Activated T-helper 1 cell treated with anti-CD3 and anti-CD28 coated beads, Interleukin-2, amount 50 U/mL, for 16 hours (primary cell): ENCODE measurements at places on chromosomes 5 and 9.
A peak's percentile ranks its signal among the peaks of the same experiment; 100 is the strongest.

- no peak for DNase-seq
Observed at GRCh38 chr5:135317286-135317685, 81.7 kb downstream of the MACROH2A1 start.

DNA sequence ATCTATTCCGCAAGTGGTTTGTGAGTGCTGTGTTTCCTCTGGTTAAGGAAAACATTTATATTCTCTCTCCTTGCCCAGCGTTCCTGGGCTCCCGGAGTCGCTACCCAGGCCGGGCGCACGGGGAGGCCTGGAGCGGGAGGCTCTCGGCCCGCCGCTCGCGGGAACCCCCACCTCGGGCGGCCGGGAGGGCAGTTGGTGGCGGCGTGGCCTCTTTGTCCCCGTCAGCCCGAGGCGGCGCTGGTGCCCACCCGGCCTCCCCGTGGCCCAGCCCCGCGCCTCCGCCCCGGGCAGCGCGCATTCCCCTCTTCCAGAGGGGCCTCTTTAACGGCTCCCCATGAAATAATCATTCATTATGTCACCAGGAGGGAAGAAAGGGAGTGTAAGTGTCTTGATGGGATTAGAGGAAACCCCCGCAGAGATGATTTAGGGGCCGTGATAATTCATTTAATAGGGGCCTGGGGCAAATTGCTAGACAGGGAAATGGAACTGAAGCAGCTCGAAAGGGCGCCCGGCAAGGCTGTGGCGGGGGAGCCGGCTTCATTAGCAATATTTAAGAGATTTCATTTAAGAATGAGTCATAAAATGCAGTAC, 181.9 kb upstream of the TBCA start:
- no peak for DNase-seq

DNA sequence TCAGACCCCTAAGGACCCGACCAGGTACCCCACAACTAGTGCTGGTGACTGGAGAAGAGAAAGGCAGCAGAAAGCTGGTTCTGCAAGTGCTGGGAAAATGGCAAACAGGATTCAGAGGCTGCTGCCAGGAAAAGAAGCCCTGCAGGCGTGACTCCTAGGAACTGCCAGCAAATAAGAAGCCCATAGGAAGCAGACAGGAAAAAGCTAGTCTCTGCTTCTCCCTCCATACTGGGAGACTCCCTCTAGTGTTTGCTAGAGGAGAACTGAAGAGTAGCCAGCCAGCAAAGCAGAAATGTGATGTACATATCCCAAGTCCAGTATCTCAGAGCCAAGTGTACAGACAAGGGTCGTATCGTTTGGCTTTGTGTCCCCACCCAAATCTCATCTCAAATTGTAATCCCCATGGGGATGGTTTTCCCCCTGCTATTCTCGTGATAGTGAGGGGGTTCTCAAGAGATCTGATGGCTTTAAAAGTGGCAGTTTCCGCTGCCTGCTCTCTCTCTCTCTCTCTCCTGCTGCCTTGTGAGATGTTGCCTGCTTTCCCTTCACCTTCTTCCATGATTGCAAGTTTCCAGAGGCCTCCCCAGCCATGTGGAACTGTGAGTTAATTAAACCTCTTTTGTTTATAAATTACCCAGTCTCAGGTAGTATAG, 38.1 kb upstream of the TUSC1 start:
- no peak for DNase-seq

- no peak for DNase-seq
Observed at GRCh38 chr5:112757468-112758208, 20.0 kb downstream of the APC start.

DNA sequence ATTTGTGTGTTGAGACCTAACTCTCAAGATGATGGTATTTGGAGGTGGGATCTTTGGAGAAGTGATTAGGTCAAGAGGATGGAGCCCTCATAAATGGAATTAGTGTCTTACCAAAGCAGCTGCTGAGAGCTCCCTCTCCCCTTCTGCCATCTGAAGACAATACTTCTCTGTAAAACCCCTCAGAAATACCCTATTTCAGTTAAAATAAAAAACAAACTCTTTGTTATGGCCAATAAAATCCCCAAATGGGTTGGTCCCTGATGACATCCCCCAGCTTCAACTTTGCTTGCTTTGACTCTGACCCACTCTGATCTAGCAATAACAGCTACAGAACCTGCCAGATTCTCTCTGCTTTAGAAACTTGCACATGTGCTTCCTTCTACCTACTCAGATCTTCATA, 100.9 kb downstream of the SNCAIP start:
- no peak for DNase-seq

DNA sequence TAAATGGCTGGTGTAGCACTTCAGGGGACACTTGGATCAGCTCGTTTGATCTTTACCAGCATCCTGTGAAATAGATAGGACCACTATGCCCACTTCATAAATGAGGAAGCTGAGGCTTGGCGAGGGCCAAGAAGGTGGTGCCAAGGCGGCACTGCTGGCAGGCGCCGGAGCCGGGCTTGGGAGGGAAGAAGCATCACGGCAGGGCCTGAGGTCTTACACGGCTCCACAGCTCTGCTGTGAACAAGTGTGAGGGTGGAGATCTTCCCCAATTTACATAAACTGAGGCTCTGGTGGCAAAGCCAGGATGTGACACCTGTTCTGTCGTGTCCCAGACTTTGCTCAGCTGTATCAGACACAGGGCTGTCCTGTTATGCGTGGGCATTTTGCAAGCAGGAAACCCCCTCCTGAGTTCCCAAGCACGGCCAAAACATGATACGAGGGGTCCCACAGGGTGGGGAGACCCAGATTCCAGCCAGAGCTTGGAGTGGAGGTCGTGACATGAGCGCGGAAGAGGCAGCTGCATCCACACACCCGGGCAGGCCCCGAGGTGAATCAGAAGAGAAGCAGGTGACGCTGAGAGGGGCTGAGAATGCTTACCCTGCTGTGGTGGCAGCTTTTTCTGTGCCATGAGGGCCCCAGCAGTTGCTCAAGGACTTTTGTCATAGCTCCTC, 117.5 kb upstream of the BOD1 start:
- DNase-seq, result no peak

DNA sequence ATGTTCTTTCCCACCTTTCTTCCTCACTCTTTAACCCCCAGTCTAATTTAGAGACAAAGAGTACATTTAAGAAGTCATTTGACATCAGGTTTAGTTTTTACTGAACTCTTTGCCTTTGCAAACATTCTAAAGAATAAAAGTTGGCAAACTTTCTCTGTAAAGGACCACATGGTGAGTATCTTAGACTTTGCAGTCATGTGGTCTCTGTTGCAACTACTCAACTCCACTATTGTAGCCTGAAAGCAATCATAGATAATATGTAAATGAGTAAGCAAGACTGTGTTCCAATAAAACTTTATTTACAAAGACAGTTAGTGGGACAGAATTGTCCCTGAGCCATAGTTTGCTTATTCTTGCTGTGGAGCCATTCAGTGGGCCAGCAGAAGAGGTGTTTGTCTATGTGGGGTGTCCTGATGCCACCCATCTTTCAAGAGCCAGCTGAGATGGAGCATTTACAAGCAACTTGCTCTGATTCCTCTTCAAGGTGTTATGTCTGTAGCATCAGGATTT, 25.4 kb downstream of the ABLIM3 start:
- no peak for DNase-seq

DNA sequence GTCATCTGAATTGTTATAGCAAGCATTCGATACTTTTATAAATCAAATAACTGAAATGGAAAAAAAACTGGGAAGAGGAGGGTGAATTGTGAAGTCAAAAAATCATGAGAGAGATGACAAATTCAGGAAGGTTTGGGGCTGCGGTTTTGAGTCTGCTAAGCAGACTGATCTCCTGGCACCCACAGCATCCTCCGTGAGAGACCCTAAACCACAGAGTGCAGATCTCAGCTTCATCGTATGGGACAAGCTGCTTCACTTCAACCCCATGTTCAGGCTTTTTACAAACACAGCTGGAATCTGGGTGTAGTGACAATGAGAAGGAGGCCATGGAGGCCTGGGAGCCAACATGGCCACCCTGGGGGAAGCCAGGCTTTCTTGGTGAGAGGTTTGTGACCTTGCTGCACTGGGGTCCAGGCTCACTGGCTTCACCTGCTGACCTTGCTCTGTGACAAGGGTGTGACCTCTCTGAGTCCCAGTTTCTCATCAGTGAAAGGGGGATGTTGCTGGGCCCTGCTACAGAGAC, 19.4 kb downstream of the USP20 start:
- DNase-seq, result no peak

DNA sequence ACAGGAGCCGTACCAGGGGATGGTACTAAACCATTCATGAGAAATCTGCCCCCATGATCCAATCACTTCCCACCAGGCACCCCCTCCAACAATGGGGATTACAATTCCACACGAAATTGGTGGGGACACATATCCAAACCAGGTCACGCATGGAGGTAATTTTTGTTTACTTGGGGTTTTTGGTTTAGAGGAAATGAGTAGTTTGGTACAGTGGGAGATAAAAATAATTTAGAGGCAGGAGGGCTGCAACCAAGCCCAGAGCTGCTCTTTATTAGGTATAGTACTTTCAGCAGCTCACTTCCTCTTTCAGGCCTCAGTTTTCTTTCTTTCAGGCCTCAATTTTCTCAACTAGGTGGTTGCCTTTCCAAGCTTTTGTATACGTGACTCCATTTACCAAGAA, 23.2 kb downstream of the PRUNE2 start:
- DNase-seq, result no peak

DNA sequence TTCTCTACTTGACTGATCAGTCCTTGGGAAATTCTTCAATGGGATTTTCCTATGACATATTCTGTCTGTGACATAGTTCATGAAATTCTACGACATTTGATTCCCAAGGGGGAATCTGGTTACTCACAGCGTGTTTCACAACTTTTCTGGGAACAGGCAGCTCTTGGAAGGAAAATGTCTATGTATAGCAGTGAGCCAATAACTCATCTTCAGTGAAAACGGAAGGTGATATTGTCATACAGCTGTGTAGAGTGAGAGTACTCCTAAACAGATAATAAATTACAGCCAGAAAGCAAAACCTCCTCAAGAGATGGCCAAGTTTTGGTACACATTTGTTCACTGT, 91.4 kb downstream of the C9orf152 start:
- DNase-seq, result no peak

- no peak for DNase-seq
Observed at GRCh38 chr5:75469017-75469416, 42.4 kb downstream of the CERT1 start.

- peak; percentile 72 for DNase-seq
Observed at GRCh38 chr9:96566498-96567202, 53.0 kb downstream of the CDC14B start.

GRCh38 chr5:59767681-59768151, 125.8 kb downstream of the PDE4D start:
- no peak for DNase-seq

DNA sequence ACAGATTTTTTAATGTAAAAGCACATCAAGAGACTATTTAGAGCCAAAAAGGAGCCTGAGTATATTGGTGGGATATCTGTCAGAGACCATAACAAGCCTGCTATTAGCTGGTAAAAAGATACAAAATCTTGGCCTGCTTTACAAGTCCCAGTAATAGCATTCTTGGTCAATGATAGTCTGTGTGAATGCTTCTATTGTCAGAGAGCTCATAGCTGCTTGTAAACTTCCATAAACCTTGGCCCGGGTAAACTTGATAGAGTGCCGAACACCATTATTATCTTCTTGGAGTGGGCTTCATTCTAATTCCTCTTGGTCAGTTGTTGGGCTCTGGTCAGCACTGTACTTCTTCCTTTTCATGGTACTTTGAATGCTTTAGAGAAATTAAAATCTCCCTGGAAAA, 64.0 kb downstream of the UBAP1 start:
- DNase-seq, result no peak

DNA sequence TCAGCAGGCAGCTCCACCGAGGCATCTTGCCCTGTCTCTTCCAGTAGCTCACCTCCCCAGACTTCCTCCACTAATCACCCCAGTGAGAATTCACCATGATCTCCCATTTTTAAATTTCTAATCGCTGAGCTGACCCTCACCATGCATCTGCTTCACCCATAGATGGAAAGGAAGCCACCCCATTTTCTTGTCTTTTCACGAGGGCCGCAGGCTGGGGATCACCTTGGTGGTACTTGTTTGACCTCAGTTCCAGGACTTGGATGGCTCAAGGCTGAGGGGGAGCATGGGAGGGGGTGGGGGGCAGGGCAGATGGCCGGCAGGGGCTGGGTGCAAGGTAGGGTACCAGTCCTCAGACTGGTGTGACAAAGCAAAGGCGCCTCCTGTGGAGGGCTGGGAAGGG, 3.6 kb downstream of the PROP1 start:
- no peak for DNase-seq

GRCh38 chr5:109354761-109355160, 55.0 kb downstream of the PJA2 start:
- no peak for DNase-seq

DNA sequence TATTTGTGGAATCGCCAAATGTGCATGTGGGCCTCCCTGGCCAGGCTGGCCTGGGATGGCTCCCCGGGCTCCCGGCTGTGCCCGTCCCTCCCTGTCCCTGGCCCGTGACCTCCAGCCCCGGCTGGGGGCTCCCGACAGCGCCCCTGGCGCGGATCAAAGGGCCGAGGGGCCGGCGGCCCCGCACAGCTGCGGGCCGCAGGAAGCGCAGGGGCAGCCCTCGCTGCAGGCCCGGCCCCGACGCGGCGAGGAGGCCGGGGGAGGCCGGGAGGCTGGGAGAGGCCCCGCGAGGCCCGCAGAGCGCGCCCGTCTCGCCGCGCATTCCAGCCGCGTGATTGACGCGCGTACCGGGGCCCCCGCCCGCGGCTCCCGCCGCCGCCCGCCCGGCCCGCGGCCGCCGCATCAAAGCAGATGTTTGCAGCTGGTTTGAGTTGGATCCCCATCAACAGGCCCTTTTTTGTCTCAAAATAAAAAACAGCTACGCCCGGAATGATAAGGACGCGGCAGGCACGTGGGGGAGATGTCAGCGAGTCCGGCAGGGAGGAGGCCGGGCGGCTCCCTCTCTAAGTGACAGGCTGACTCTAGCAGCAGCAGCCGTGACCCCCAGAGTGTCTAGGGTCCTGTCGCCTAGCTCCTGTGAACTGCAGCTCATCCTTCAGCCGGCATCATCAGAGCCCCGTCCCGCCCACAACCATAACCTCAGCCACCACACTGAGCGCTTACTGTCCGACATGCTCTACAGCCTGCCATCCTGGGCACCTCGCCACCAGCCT, 69.4 kb downstream of the LMX1B start:
- no peak for DNase-seq

DNA sequence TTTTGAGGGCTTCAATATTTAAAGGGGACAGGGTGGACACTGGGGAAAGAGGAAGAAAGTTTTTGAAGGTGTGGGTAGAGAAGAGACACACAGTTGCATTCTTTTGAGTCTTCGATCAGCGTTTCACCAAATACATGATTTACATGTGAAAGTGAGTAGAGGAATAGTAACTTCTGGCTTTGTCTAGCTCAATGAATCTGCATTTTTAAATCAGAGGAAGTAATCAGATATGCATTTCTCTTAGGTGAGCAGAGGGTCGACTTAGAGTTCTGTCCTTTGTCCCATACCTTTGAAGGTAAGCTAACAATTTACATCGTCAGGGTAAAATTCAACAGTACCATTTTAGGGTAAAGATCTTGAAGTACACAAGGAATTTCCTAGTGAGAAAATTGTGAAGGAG, 406.4 kb upstream of the ZNF462 start:
- DNase-seq, result no peak

DNA sequence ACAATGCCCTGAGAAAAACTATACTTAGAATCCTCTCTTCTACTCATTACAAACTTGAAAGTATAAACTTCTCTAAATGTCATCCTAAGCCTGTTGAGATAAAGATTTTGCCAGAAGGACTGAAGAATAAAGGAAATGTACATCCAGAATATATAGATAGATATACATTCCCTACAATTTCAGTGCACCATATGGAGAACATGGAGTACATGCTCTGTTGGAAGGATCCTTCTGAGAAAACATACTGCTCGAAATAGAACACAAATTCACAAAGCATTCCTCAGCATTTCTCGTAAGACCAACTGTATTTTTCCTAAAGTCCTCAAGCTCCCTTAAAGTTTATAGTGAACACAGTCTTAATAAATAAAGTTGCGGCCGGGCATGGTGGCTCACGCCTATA, 69.7 kb upstream of the RASA1 start:
- DNase-seq, result no peak
